Stimulated activated naive CD4-positive, alpha-beta T cell treated with Interleukin-2 at 50 U/mL for 16 hours (primary cell): ENCODE measurements at places on chromosomes 11 and 22.

GRCh38 chr22:44658311-44658953 lies 43.6 kb upstream of the PRR5 start:
- DNase-seq, result no peak

DNA sequence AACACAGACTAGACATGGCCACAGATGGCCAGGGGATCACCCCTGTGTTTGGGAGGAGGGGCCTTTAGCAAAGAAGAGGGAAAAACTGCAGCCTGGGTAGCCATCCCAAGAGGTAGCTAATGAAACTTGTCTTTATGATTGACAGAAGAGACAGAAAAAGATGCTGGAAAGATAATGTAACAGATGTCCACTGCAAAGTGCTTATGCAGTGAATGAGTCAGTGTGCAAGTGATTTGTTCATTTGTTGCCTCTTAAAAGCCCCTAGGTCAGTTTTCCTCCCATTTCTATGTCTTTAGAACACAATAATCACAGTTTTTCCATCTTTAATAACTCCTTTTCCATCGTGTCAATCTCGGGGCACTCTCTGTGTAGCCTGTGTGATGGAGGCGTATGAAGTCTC lies 57.2 kb downstream of the INSC start:
- no peak for DNase-seq

GRCh38 chr11:60183591-60184205 lies 815 bp upstream of the MS4A6A start:
- no peak for DNase-seq

DNA sequence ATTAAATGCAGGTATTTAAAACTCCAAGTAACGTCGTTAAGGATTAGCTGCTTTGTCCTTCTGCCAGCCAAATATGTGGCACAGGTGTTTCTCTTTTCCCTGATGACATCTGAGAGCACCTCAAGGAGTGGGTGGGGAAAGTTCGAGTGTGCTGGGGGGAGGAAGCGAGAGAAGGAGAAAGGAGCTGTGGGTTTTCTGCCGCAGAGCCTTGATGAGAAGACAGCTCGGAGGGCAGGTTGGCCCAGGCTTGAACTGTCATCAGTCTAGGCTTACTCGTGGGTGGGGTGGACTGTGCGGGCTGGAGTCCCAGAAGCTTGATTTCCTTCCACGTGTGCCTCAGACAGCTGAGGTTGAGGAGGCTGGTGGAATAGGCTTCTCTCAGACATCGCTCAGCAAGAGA lies 15.2 kb upstream of the SORL1-AS1 start:
- DNase-seq, result peak; percentile 83

- DNase-seq, result peak; percentile 77
These were observed 3.6 kb downstream of the AHNAK start for GRCh38 chr11:62542750-62543567.

GRCh38 chr11:45960387-45961095 lies 38.1 kb downstream of the LARGE2 start:
- DNase-seq, result no peak

DNA sequence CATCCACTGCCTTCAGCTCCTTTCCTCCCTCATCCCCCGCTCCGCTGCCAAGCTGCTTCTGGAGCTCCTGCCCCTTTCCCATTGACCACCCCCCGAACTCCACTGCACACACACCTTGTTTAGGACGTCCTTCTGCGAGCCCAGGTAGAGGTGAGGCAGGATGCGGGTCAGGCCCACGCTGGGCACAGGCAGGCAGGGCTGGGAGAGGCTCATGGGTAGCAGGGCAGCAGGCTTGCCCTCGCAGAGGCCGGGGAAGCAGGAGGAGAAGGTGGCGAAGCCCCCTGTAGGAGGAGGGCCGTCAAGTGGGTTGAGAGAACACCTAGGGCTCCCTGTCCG lies 13.3 kb downstream of the DUSP8 start:
- DNase-seq, result no peak

GRCh38 chr22:32776802-32777201 lies 24.7 kb upstream of the TIMP3 start:
- no peak for DNase-seq

- DNase-seq, result no peak
These were observed 51.5 kb upstream of the FGF3 start for GRCh38 chr11:69870766-69871165.

DNA sequence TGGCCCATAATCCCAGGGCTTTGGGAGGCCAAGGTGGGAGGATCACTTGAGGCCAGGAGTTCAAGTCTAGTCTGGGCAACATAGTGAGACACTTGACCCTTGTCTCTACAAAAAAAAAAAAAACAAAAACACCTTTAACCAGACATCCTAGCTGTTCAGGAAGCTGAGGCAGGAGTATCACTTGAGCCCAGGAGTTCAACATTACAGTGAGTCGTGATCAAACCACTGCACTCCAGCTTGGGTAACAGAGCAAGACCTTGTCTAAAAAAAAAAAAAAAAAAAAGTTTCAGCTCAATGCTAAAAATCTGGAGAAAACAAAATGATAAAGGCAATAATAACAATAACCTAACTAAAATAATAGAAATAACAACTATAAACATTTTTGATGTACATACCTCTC lies 22.6 kb upstream of the APLP2 start:
- DNase-seq, result no peak

DNA sequence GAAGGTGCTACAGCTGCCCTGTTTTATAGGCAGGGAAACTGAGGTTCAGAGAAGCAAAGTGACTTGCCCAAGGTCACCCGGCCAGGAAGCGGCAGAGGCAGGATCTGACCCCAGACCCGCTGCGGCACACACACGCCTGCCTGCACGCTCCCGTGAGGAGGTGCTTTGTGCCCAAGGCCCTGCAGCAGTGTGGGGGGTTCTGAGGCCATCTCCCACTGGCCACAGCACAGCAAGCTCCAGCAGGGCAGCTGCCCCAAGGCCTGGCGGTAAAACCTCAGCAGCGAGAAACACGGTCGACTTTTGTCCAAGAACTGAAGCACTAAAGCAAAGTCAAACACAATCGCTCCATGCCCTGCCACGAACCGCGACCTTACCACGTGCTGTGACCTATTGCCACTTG lies 42.7 kb downstream of the CDKN1C start:
- no peak for DNase-seq

GRCh38 chr11:113906516-113906915 lies 1.9 kb downstream of the HTR3B start:
- DNase-seq, result no peak

DNA sequence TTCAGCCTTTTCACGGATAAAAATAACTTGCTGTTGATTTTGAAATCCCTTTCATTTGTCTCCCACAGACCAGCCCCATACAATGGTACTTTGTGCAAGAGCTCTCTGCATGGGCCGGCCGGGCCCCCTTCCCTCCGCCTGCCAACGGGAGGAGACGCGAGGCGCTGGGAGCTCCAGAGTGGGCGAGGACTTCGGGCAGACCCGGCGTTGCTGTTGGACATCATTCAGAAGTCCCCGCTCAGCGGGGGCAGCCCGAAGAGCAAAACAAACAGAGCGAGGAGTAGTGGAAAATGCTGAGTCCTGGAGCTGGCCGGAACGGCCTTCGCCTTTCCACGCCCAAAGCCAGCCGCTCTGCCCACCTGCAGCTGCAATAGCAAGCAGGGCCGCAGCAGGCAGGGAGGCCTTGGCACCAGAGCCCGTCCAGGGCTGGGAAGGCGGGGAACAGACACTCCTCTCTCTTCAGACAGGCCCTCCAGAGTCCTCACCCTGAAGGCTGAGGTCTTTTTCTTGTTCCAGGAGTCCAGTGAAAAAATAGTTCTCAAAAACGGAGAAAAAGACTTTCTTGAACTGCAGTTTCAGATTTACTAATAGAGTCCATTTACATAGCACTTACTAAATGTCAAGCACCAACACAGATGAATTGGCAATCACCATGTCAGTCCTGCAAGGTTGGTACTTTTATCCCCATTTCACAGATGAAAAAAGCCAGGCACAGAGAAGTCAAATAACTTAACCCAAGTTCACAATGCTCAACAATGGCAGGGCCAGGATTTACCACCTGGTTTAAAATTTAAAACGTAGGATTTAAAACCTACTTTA lies 135.5 kb downstream of the ETS1 start:
- no peak for DNase-seq

DNA sequence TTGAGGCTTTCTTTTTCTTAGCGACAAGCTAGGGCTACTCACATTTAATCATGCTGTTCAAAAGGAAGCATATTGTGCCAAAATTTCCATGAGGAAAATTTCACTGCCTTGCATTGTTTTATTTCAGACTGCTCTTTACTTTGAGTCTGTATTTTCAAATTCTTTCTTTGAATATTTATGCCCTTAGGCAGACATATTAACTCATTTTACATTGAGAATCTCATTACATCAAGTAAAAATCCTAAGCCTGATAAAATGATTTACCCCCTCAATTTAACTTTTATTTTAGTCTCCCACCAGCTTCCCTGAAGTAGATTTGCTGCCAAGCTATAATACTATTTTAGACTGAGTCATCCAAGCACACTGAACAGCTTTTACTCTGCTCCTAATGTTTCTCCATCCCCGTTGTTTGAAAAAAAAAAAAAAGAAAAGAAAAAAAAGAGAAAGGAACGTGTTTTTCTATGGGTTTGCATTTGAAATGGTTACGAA lies 189.3 kb upstream of the MTMR2 start:
- no peak for DNase-seq

- peak; percentile 33 for DNase-seq
These were observed 3.5 kb upstream of the RAB1B start for GRCh38 chr11:66264914-66265313.

DNA sequence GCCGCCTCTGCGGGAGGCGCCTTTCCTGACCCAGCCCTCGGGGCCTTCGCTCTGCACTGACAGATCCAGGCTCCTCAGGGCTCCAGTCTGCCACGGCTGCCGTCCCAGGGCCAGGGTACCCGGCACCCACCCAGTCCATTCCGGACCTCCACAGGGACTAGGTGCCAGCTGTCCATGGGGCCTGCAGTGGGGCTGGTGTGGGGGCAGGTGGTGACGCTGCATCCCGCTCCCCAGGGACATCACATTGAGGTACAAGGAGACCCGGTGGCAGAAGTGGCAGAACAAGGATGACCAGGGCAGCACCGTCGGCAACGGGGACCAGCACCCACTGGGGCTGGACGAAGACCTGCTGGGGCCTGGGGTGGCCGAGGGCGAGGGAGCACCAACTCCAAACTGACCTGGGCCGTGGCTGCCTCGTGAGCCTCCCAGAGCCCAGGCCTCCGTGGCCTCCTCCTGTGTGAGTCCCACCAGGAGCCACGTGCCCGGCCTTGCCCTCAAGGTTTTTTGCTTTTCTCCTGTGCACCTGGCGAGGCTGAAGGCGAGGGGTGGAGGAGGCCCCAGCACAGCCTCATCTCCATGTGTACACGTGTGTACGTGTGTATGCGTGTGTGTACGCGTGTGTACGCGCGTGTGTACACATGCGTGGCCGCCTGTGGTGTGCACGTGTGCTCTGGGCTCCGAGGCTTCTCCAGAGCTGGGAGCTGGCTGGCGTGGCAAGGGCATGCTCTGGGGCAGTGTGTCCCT lies 16.7 kb downstream of the RNH1 start:
- no peak for DNase-seq

DNA sequence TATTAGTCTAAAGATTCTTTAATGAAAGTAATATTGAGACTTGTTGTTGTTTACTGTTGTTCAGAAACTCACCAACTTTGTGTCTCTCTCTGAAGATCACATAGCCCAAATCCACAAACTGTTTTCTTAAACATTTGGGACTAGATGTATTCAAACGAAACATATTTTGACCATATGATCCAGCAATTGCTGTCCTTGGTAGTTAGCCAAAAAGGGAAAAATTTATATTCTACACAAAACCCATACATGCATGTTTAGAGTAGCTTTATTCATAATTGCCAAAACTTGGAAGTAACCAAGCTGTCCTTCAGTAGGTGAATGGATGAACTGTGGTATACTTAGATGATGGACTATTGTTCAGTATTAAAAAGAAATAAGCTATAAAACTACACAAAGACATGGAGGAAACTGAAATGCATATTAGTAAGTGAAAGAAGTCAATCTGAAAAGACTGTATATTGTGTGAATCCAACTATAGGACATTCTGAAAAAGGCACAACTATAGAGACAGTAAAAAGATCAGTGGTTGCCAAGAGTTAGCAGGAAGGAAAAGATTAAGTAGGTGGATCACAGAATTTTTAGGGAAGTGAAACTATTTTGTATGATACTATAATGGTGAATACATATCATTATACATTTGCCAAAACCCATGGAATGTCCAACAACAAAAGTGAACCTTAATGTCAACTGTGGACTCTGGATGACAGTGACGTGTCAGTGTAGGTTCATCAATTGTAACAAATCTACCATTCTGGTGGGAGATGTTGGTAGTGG lies 442.9 kb downstream of the INSC start:
- DNase-seq, result no peak

DNA sequence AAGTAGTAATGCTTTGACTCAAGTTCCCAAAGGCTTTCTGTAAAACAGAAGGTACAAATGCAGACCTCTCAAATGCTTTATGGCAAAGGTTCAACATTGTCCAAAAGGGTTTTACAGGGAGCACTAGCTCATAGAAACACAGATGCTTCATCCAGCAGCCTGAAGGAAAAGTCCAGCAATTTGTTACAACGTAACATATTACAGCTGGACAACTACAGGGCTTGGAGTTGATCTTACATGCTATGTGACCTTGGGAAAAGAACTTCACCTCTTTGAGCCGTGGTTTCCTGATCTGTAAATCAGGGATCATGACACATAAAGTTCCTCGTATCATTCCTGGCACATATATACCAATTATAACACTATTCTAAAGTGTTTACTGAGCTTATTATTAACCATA lies 84.9 kb downstream of the DDIAS start:
- no peak for DNase-seq

DNA sequence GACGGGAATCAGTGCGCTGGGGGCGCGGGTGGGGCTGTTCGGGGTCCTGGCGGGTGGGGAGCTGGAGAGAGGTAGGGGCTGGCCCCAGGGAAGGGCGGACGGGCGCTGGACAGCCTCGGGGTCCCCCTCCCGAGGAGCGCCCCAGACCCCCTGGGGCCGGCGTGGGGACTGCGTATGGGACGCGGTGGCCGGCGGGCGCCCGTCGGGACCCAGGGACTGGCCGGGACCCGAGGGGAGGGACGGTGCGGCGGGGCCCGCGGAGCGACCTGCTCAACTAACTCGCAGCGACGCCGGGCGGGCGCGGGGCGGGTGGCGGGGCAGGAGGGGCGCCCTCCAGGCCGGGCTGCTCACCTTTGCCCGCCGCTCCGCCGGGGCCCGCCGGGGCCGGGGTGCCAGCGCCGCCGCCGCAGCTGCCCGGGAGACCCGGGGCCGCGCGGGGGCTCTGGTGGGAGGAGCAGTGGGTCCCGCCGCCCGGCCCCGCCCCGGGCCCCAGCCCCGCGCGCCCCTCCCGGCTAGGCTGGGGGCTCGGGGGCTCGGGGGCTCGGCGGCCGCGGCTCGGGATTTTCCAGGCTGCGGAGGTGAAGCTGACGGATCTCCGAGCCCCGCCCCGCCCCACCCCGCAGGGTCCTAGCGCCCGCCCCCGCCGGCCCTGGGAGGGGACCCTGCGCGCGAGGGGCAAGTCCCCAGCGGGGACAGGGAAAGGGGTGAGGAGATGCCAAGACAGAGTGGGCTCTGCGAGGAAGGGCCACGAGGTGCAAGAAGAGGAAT lies 12.3 kb downstream of the STARD10 start:
- DNase-seq, result peak; percentile 67

DNA sequence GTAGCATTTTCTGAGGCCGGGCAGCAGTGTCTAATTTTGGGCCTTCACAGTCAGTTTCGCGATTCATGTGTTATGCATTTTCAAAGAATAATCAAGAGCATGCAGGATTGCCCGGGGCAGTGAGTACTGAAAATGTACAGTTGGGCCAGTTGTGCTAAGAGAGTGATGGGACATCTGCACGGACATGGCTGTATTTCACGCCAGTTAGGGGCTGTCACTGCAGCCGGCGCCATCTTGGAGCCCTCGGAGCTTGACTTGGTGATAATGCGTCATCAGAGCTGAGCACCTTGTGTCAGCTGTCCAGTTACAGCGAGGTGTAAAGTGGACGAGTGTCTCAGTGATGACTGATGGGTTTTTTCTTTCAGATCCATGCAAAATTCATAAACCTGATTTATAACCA lies 188.9 kb downstream of the TBC1D22A start:
- no peak for DNase-seq
